ENCODE measurements at places on chromosomes 5 and 9.

- DNase-seq = no peak
These were observed 81.2 kb upstream of the SPTLC1 start for GRCh38 chr9:92196400-92196799.

DNA sequence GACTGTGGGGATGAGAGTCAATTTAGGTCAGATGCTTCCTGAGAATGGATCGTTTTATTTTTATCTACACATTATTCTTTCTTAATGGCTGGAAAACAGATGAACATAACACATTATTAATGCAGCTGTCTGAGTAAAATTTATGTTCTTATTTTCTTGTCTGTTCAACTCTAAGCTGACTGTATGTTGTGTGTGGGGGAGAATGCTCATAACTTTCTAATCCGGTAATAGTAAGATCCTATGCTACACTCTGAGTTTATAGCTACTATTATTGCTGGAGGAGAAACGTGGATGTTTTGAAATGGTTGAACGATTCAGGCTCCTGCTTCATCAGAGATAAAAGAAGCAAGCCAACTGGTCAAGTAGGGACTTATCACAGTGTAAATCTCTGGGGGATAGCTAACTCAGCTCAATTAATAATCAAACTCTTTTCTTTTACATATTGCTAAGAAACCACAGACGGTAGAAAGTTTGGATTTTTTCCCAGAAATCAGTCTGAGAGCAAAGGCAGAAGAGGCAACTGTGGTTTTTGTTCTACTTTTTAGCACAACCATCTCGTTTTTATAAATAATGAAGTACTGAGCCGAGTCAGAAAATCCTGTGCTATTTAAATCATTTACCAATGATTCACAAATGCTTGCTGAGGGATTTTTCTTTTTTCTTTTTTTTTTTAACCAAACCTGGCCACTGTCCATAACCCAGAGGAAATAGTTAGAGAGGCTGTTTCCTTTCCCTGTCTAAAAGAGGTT lies 265.0 kb upstream of the FAM174A start:
- no peak for DNase-seq

GRCh38 chr9:132008855-132009812 lies 70.5 kb downstream of the MED27 start:
- no peak for DNase-seq

DNA sequence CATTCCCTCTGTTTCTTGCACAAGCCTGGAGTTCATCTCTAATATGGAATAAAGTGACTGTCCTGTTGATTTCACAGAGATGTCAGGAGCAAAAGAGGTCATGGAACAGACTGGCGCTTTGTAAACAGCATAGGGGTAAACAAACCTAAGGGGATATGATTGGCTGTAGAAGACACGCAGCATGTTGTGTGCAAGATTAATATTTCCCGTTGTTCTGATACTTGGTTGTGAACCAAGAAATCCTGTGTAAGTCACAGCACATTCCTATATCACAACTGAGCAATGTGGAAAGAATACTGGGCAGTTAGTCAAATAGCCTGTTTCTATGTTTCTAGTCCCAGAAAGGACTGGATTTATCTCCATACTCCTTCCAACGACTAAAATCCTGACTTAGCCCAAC lies 3.2 kb downstream of the ADAMTS12 start:
- DNase-seq = peak; percentile 69

DNA sequence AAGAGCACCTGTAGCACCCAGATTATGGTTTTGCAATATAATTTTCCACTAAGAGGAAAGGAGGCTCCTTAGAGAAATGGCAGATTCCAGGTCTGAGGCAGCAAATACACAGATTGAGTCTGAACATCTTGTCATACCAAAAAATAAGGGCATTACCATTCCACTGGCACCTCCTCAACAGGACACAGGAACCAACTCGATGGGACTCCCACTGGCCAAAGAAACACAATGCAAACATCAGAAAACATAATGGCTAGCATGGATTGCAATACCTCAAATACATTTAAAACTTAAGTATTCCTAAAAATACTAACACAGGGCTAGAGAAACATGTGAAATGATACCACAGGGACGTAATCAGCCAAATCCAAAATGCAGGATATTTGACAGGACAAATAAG lies 12.4 kb upstream of the RANBP17 start:
- no peak for DNase-seq

GRCh38 chr9:84554069-84554664 lies 115.4 kb upstream of the NTRK2 start:
- no peak for DNase-seq

All from fibroblast of gingiva (primary cell).